NCI-H524 (cell line): ENCODE measurements at places on chromosomes 13 and 19.

DNA sequence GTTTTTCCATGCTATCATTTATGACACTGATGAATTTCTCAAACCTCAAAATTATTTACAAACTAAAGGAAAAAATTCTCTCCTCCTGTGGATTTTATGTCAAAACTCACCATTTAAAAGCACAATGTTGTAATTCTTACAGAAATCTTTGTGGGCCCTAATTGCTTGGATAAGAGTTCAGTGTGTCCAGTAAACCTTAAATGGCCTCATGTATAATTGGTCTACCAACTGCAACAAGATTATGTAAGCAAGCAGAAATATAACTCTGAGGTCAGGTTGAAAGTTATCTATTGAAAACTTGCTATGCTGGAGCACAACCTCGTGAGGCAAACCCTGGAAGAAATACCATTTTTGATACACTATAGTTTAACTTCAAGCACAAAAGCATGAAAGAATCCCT is 22.0 kb downstream of the VWA8 start:
- no peak for DNase-seq

- DNase-seq: no peak
These were observed 3.1 kb downstream of the CHMP2A start for GRCh38 chr19:58551577-58552471.

- DNase-seq: no peak
These were observed at the start of gene LRG1 for GRCh38 chr19:4539693-4540581. Gene LRG1 (minus strand): TSS chr19:4540036. CDS start chr19:4540013, 23 bp downstream.

- peak; percentile 84 for DNase-seq
These were observed 7.3 kb upstream of the PTPRH start for GRCh38 chr19:55216461-55217198.

DNA sequence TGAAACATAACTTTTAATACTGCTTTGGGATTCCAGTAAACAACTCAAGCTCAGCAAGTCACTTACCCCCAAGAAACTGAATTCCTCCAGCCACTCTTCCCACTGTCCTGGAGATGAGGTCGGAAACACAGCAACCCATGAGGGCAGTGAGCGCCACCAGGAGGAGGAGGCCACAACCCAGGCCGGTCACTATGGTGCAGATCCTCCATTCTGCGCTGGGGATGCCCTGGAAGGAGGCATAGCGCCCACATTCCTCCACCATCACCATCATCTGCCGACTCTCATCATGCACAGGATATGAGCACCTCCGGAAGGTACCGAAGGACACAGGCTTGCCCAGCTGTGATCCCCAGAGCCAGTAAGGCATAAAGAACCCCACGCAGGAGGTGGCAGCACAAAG is 2.2 kb downstream of the LHFPL6 start:
- DNase-seq: no peak

- peak; percentile 14 for DNase-seq
These were observed 2.7 kb upstream of the CAPNS1 start for GRCh38 chr19:36136964-36137686.

- no peak for DNase-seq
These were observed 258.3 kb downstream of the ZNF536 start for GRCh38 chr19:30630289-30631032.

DNA sequence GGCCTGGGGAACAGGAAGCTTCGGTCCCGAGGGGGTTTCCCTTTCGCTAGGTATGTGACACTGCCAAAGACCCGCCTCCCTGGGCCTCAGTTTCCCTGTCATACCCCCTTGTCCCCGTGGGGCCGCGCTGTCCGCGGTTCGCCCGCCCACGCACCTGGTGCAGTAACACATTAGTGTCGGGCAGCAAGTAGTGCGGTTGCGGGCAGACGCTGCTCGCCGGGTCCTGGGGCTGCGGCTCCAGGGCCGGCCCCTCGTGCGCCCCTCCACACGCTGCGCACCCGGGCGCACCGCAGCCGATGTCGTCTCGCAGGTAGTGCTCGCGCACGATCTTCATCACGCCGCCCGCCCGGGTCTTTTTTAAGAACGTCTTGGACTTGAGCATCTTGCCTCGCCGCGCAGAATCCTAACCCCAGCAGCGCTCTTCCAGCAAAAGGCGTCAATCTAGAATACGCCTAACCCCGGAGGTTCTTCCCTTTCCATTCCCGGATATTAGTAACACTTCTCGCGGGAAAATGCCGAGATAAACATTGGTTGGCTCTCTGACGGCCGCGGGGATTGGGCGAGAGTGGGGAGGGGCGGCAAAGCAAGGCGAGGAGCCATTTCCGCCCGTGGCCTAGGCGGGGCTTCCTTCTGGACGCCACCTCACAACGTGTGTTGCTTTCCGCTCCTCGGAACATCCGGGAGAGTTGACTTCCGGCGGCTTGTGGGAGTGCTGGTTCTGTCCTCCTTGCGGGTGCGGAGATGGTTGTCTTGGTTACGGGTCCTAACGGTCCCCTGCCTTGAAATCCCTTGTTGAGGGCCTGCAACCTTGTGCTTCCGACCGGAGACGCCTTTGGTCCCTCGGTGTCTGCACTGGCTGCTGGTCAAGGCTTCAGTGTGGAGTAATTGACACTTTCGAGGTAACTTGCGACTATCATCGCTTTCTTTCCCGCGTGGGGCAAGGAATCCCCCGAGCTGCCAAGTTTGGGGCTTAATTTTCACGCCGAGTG is at the start of the genes DIS3 and PIBF1:
TSS of gene DIS3 (minus strand) at position 450 of the 989 bp plus-strand sequence. CDS start at position 382, 68 bp downstream.
TSS of gene PIBF1 (plus strand) at position 683 of the 989 bp plus-strand sequence. CDS start 1,337 bp downstream, outside the sequence.
- peak; percentile 98 for DNase-seq
